ENCODE measurements at places on chromosomes 1 and 21.
A peak's percentile ranks its signal among the peaks of the same experiment; 100 is the strongest.

DNA sequence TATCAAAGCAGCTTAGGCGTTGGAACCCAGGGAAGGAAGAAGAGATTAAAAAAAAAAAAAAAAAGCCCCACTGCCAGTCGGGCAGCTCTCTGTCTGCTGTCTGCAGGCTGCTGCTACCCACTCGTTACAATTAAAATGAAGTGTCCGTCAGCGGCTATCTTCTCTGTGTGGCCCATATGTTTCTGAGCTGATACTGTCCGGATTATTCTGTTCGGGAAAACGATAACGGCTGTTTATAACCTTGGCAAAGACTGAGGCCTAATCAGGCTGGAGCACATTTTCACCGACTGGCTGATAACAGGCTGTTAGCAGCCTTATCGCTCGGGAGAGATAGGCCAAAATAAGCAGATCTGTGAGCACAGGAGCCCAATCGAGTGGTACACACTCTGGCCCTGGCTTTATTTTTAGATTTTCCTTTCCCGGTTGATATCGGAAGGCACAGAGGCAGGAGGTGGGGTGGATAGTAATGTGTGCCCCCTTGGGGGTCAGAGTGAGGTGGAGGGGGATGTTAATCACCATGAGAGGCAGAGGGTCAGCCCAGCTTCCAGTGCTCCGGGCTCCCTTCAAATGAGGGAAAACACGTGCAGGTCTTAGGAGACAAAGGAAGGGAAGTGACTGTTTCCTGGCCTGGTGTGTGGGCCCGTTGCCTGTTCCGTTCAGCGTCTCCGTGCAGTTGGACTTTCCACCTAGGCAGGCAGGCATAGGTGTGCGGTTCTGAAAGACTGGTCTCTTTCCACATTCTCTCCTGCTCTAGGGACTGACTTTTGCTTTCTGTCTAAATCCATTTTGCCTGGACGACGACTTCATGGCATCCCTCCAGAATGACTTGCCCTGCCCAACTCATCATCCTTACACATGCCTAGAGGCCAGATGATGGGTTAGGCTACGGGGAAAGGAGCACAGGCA is 153.4 kb downstream of the PBX1 start:
- DNase-seq: no peak

GRCh38 chr1:225911191-225912130 is 12.6 kb downstream of the PYCR2 start:
- DNase-seq: no peak

- DNase-seq: no peak
Measured at GRCh38 chr21:15560383-15561056, 169.3 kb upstream of the USP25 start.

DNA sequence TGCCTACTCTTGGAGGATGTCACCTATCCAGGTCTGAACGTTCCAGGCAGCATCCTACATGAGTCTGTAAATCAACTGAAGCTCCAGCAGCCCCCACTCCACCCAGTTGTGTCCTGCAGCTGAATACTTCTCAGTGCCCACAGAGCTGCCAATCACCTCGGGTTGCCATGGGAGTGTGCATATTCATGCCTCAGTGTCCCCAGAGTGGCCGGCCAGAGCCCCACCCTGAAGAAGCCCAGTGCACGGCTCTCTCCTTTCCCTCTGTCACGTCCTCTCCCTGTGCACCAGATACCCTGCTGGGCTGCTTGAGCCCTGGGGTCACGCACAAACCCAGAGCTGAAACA is 16.1 kb upstream of the GSTM4 start:
- no peak for DNase-seq

GRCh38 chr1:204431310-204432184 is 19.9 kb upstream of the PPP1R15B start:
- DNase-seq: no peak

DNA sequence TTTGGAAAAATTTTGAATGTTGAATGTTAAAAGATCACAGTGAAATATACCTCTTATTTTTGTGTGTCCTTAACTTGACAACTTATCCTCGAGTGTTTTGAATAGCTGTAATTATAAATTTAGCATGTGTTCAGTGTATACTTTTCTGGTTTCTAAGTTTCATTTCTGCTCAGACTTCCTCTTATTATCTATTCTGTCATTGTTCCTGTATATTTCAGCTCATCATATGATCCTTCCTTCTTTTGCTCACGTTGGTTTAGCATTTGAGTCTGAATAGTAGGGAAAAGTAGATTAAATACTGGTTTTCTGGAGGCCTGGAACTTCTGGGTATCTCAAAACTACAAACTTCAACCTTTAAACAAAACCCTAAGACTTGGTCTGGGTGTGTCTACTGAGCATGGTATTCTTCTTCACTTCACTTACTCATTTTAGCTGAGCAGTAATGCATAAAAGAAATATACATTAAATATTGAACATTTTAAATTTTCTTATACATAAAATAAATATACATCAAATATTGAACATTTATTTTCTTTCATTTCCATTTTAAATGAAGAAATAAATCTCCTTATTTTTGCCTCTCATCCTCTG is 3.3 kb upstream of the ATP6V1G3 start:
- DNase-seq: peak; percentile 18

DNA sequence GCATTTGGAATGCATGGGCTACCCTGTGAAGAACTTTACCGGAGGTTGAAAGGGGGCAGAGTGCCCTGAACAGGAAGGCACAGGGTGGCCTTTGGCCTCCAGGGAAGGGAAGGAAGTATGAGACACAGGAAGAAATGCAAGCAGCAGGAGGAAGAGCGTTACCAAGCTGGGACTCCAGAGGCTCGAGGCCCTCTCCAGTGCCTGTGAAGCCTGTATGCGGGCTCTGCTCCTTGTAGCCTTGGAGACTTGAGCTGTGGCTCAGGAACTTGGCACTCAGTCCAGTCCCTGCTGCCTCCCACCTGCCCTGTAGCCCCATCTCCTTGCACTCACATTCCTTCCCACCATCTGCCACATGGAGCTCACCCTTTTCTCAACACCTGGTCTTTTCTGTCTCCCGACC is 33.5 kb upstream of the RNF19B start:
- no peak for DNase-seq

DNA sequence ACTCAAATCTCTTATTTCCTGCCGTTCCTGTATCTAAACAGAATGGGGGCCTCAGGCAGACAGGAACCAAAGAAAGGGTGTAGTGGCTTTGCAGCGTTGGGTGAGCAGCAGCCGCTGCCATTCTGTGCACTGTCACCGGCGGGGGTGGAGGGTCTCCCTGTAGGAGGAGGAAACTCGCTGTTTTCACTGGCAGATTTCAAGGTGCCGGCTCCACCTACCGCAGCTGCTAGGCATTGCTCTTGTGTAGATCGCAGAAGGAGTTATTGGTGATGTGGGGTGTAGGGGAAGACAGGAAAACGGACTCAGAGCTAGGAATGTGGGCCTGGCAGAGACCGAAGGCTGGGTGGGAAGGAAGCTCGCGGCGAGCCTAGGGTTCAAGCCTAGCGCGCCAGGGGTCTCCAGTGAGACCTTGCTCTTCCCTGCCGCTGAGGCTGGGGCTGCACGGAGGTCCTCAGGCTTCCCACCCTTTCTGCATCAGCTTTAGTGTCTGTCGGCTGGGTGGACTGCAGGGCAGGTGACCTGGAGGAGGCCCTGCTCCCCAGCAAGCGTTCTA is 20.8 kb downstream of the ATP5PO start:
- DNase-seq: no peak
